ENCODE measurements at places on chromosomes 12 and 14.

- DNase-seq = peak; percentile 47
These were observed 4.7 kb upstream of the TTC7B start for GRCh38 chr14:90820958-90821357.

GRCh38 chr12:1977109-1977508 is 27.1 kb downstream of the DCP1B start:
- DNase-seq = no peak

DNA sequence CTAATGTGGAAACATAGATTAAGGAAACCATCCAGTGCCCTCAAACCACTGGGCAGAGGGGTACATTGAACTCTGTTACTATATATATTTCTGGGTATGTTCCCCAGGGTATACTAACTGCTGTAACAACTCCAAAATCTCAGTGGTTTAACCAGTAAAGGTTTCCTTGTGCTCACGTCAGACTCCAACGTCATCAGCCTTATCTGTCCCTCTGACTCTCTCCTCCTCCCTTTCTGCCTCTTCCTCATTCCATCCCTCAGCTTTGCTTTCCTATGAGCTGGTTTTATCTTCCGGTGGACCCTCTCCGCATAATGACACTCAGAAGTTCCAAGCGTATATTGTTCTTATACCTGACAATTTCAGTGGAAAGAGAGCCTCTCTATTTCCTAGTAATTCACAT is 21.2 kb upstream of the SMCO2 start:
- no peak for DNase-seq

DNA sequence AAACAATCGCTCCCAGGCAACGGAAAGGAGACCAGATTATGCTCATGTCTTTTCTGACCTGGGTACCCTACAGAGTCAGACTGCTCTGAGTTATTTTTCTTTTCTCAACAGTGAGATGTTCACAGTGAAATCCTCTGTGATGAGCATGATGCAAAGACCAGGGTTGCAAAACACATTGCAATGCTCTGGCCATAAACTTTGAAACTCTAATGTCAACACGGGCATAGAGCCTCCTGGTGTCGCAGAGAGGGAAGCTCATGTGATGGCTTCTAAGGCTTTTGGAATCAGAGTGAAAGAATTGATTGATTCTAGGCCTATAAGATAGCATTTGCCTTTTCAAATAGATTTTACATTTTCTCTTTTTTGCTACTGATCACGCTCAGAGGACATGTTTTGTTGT is 193.4 kb downstream of the RASSF9 start:
- no peak for DNase-seq

DNA sequence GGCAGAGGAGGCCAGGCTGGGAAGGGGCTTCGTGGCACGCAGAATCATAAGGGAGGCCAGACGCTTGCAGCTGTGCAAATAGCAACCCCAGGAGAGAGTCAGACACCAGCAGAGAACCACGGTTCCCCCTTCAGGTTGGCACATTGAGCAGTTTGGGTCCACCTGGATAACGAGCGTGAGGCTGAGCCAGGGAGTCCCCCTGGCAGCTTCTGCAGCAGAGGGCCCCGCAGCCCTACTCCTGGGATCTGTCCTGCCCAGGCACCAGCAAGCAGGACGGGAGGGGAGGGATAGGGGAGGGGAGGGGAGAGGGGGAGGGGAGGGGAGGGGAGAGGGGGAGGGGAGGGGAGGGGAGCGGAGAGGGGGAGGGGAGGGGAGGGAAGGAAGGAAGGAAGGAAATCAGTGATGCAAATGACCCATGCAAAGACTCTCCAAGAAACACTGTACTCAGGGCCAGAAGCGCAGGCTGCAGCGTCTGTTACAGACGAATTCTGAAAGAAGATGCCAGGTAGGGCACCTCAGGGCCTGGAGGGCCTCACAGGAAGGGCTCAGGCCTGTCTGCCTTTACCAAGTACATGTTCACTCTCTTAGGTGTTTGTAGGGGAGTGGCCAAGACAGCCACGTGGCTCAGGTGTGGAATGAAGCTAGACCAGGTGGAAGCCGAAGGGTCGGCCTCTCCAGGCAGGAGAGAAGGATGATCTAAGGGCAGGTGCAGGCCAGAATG is 32.3 kb upstream of the MMP17 start:
- no peak for DNase-seq

DNA sequence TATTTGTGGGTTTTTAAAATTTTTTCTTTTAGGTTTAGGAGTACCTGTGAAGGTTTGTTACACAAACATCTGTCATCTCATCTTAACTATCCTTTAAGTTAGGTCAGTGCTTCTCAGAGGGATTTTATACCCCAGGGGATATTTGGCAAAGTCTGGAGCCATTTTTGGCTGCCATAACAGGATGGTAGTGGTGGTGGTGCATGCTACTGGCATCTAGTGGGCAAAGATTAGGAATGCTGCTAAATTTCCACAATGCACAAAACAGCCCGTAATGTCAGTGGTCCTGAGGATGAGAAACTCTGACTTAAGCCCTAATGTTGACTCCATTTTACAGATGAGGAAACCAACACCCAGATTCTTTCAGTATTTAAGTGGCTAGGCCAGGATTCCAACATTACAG is 85.2 kb upstream of the MYF6 start:
- DNase-seq = no peak

GRCh38 chr12:107122452-107122958 is 29.2 kb upstream of the CRY1 start:
- DNase-seq = no peak

- DNase-seq = no peak
These were observed 19.0 kb upstream of the ATF7 start for GRCh38 chr12:53645165-53645564.

- no peak for DNase-seq
These were observed 1209.5 kb downstream of the SLC16A7 start for GRCh38 chr12:60805364-60805763.

DNA sequence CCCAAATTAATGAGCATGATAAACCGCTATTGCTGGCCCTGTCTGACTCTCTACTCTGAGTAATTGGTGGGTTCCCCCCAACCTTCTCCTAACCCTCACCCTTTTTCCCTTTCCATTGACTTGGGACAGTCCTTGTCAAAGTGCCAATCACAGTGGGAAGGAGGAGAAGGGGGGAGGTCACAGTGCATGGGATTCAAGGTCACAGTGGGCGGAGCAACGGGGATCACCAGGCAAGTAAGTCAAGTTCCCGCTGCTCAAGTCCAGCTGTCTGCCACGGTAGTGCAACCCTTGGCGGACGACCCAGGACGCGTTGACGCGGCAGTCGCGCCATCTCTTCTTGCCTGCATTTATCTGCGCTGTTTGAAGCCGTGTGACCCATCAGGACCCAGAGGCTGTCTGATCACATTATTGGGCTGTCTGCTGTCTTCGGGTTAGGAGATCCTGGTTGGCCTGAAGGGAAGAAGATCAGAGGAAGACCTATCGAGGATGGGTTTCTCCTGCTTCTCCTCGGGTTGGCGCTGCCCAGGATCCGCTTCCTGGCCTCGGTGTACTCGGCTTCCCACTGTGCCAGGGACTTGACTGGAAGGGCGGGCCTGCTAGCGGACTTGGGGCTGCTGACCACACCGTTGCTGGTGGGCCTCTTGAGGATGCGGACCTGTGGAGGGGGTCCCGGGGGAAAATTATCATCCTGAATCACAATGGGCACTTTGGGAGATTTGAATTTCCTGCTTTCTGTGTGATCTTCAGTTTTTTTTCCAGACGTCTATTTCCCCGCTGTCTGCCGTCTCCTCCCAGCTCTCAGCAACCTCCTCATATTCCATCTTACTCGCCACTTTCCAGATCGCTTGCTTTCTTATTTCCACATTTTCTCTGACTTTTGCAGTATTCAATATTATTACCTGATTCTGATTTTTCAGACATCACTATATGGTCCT is 3.1 kb upstream of the MDM2 start:
- no peak for DNase-seq

- no peak for DNase-seq
These were observed 32.7 kb downstream of the DEPDC4 start for GRCh38 chr12:100234166-100234565.

DNA sequence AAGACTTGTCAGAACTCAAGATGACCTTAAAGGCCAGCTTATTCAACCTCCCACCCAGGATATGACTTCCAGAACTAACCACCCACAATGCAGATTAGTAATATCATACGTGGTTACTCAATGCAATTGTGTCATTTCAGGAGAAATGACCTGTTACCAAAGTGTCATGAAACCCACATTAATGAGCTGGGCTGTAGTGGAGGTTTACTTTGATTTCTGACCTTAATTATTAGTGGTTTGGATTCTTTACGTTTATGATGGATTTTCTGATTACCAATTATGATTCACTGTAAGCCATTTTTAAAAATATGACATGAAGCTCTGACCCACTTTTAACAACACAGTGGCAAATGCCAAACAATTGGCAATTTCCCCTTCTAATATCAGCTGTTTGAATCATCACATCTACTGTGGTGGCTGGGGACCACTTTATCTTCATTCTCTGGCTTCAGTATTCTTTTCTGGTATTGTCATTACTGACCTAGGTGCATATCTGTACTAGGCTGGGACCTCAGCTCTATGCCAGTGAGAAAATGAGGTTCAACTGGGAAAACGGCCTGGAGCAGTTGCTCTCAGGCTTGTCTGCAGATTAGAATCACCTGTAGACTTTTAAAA is 223.3 kb downstream of the RGS6 start:
- DNase-seq = no peak

GRCh38 chr14:101077481-101078074 is 174.1 kb upstream of the RTL1 start:
- DNase-seq = no peak

GRCh38 chr12:115584156-115584555 is 693.3 kb downstream of the MED13L start:
- DNase-seq = no peak

DNA sequence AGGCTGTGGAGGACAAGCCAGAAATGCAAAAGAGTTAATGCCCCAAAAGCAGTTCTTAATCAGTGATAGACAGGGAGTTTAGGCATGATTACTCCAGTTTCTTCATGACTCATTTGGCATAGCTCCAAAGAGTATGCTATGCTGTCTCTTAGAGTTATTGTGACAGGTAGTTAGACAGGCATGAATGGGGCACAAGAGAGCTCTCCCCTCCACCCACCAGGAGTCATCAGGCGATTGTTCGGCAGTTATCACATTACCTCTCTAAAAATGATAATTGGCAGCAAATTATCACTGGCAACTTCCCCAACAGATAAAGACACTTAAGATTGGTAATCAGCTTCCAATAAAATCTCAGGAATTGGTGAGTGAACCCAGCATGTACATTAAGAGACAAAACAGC is 320.1 kb downstream of the DAD1 start:
- no peak for DNase-seq

DNA sequence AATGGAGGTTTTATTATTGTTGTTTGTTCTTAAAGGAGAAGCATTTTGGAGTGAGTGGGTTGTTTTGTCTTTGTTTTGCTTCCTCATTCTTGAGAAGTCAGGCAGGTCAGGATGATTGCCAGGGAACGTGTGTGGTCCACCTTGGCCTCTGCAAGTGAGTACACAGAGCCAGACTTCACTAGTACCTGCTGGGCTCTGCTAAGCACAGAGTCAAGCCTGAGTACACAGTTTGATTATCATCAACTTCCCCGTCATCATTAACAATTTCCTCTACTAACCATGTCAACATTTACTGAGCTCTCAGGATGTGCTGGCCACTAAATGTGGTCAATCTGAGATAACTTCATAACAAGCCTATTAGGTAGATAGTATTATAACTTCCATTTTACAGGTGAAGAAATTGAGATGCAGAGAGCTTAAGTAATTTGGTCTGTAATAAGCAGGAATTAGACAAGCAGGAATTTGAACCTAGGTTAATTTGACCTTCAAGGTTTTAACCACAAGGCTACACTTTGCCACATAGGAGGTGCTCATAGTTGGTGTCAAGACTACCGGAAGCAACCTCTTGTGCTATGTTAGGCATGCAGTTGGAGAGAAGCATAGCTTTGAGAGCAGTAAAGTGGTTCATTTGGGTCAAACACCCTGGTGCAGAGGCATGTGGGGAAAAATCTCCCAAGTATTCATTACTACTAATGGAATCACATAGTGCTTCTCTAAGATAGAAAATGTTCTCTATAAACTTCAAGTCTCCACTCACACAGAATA is 178.3 kb downstream of the NUAK1 start:
- no peak for DNase-seq

- DNase-seq = no peak
These were observed 8.7 kb upstream of the SMUG1 start for GRCh38 chr12:54197431-54197909.

- DNase-seq = no peak
These were observed 34.2 kb downstream of the MANSC1 start for GRCh38 chr12:12315838-12316237.

DNA sequence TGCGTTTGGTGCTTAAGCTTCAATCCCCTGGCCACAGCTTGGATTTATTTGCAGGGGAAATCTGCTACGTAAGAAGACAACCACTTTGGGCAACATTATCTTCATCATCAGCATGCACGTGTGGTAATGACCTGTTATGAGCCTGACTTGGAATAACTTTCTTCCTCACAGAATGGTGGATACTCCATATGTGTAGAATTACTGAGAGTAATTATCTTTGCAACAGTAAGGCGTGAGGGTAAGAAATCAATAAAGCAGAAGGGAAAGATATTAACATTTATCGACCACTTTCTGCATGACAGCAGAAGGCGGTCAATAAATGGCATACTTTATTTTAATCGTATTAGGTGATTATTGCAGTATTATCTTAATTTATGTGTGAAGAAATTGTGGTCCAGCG is 152.7 kb downstream of the RGS6 start:
- DNase-seq = no peak

DNA sequence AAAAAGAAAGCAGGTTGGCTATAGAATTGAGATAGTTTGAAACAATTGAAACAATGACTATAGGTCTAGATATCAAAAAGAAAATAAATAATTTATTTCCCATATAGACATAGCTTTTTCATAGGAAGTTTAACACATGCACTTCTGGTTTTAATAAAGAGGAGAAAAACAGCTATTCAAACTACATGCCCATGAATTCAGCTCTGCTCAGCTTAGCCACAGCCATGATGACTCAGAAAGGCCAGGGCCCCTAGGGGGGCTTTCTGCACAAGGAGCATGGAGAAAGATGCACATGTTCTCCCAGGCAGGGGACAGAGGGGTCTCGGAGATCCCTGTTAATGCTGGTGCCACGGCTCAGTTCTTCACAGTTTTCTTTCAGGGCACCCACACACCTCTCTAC is 114.0 kb downstream of the GALC start:
- DNase-seq = no peak

GRCh38 chr12:123512838-123513665 is 20.5 kb downstream of the RILPL1 start:
- DNase-seq = no peak

- no peak for DNase-seq
These were observed 98.3 kb upstream of the CPNE8 start for GRCh38 chr12:39003541-39004155.

GRCh38 chr14:65168840-65169239 is 66.5 kb upstream of the MAX start:
- no peak for DNase-seq

- no peak for DNase-seq
These were observed 163.4 kb upstream of the RTL1 start for GRCh38 chr14:101066826-101067510.

Data from stimulated activated CD8-positive, alpha-beta memory T cell treated with anti-CD3 and anti-CD28 coated beads, Interleukin-7, amount 100 ng/mL, for 1 hour (primary cell).